ENCODE measurements at places on chromosomes 4 and X. TPM values are rescaled to one million over a fixed set of nuclear protein-coding genes. Genes with fewer than 3 reads are reported as not detected.

- DNase-seq, result no peak
These were observed 70.3 kb upstream of the SPIN4 start for GRCh38 chrX:63421411-63421810.

GRCh38 chrX:99603091-99603814 is 806.8 kb downstream of the PCDH19 start:
- DNase-seq, result no peak

- no peak for DNase-seq
These were observed 225.1 kb upstream of the GPC4 start for GRCh38 chrX:133640161-133641015.

DNA sequence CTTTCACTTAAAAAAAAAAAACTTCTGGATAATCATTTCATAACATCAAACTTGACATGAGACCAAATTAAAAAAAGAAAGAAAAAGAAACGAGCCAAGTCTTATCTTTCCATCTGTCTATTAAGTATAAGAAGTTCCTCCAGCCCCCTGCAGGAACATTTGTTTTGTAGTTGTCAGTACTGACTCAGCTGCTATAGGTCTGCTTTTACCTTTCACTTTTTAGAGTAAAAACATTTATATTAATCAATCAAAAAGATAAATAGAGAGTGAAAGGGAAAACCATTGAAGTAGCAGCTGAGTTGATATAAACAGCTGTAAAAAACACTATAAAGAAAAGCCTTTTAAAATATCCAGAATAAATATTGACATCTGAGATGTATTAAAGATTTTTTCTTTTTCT is 46.1 kb downstream of the CCDC158 start:
- no peak for DNase-seq

- DNase-seq, result no peak
These were observed 150.6 kb downstream of the ADAMTS3 start for GRCh38 chr4:72418458-72418857.

DNA sequence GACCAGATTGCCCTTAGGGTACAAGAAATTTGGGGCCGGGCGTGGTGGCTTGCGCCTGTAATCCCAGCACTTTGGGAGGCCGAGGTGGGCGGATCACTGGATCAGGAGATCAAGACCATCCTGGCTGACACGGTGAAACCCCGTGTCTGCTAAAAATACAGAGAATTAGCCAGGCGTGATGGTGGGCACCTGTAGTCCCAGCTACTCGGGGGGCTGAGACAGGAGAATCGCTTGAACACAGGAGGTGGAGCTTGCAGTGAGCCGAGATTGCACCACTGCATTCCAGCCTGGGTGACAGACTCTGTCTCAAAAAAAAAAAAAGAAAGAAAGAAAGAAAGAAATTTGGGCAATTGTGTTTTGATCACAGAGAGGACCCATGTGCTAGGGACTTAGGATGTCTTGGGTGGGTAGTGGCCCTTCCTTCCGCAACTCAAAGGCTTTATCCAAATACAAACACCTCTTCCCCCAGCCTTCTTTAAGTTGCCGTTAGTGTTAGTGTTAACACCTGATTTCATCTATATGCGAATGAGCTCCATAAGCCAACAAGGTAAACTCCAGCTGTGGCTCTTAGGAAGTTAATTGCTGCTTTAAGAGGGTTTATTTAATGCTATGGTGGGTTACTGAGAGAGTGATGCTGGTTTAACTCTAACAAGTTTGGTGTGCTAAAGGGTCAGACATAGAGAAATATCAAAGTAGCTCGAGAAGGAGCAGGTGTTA is 8.6 kb upstream of the CCDC110 start:
- DNase-seq, result no peak

- no peak for DNase-seq
These were observed 2.4 kb downstream of the DIPK2B start for GRCh38 chrX:45198301-45198700.

- DNase-seq, result no peak
These were observed 246.8 kb downstream of the SNCA start for GRCh38 chr4:89590128-89590527.

- no peak for DNase-seq
These were observed 971.8 kb upstream of the AGA start for GRCh38 chr4:178414042-178414441.

- no peak for DNase-seq
These were observed 93.1 kb upstream of the TEX13D start for GRCh38 chrX:124239324-124239723.

- no peak for DNase-seq
These were observed 22.6 kb upstream of the UBA1 start for GRCh38 chrX:47170861-47171692.

The SHISA3 gene
- not detected for polyA plus RNA-seq

The PPP2R2C gene
- not detected for polyA plus RNA-seq

The SMIM10L2A gene
- polyA plus RNA-seq, result not detected

The F9 gene
- polyA plus RNA-seq, result not detected

The PITX2 gene
- polyA plus RNA-seq, result not detected

The ARAP2 gene
- 4.0 TPM for polyA plus RNA-seq

The KLF8 gene
- polyA plus RNA-seq, result 0.34 TPM

The PABPC4L gene
- not detected for polyA plus RNA-seq

The ANK2 gene
- polyA plus RNA-seq, result not detected

All from CD14-positive monocyte (primary cell).